ENCODE measurements at places on chromosomes 2 and 18.

- peak; percentile 37 for DNase-seq
Measured at GRCh38 chr18:62683935-62684334, 31.4 kb upstream of the PHLPP1 start.

DNA sequence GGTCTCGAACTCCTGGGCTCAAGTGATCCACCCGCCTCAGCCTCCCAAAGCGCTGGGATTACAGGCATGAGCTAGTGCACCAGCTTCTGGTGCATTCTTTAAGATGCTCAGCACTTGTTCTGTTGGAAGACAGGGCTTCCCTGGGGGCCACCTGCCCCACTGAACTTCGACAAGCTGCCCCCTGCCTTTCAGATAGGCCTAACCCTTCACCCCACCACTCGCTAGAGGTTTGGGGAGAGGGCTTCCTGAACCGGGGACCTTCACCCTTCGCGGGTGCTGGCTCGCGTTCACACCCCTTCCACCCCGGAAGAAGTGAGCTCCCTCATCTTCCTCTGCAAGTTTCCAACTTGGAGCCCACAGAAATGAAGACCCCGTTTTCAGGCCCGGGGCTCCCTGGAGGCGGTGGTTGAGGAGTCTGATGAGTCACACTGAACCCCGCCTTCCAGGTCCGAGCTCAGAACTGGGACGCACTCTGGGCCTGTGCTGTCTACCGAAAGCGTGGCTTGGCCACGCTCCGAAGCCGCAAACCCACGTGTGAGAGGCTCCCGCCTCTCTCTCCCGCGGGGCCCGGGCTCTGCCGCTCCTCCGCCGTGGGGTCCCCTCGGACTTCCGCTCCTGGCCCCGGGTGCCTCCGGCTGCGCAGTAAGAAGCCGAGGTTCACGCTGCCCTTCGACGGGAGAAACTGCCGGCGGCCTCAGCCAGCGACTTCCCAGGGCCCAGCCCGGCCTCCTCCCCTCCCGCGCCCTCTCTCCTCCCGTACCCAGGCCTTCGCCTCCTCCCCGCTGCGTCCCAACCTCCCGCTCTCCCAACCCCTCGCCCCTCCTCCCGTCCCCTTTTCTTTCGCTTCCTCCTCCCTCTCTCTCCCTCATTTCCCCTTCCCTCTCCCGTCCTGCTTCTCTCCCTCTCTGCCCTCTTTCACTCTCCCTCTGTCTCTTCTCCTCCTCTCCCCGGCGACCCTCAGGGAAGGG, 47.5 kb upstream of the SP3 start:
- no peak for DNase-seq

DNA sequence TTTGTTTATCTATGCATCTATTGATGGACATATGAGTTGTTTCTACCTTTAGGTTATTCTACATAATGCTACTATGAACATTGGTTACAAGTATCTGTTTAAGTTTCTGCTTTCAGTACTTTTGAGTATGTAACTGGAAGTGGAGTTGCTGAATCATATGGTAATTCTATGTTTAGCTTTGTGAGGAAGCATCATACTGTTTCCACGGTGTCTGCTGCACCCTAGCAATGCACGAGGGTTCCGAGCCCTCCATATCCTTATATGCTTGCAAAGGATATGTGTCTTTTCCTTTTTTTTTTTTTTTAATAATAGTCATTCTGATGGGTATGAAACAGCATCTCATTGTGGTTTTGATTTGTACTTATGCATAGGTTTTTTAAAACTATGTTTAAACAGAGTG, 83.7 kb downstream of the FMNL2 start:
- DNase-seq = peak; percentile 74

DNA sequence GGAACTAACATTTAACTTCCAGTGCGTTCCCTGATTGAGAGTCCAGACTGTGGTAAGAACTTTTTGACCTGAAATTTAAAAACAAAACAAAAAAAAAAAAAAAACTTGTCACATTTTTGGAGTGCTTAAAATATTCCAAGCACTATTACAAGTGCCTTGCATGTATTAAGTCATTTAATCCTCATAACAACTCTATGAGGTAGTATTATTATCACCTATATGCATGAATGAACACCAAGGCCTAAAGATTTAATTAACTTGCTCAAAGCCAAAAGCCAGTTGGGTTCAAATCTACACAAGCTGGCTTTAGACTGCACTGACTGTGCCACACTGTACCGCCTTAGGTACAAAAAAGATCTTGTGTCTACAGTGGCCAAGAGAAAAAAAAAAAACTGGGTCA, 35.2 kb downstream of the METTL4 start:
- DNase-seq = no peak

DNA sequence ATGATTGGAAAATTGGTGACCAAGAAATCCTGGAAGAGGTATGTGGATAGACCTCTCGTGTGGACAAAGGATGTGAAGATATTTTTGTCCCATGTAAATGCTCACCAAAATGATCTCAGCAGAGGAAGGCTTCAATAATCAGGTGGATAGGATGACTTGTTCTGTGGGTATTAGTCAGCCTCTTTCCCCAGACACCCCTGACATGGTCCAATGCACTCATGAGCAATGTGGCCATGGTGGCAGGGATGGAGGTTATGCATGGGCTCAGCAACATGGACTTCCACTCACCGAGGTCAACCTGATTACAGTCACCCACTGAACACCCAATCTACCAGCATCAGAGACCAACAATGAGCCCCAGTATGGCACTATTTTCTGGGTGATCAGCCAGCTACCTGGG, 20.2 kb downstream of the CHRNA1 start:
- DNase-seq = no peak

DNA sequence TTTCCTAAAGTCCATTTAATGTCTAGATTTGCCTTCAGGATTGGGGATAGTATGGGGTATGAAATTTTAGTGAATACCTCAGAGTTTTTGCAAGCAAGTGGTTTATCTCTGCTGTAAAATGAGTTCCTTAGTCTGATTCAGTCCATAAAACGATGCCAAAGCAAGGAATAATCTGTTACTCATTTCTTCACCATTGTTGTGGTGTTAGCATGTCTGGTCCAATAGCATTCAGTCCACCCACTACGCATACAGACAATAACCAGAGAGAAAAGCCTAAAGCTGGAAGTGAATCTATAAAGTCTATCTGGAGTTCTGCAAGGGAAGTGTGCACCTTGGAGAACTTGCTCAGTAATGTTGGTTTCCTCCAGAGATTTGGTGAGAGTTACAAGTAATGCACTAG, 12.9 kb upstream of the DPP4 start:
- no peak for DNase-seq

GRCh38 chr2:11357428-11357972, 13.1 kb upstream of the ROCK2 start:
- DNase-seq = no peak

DNA sequence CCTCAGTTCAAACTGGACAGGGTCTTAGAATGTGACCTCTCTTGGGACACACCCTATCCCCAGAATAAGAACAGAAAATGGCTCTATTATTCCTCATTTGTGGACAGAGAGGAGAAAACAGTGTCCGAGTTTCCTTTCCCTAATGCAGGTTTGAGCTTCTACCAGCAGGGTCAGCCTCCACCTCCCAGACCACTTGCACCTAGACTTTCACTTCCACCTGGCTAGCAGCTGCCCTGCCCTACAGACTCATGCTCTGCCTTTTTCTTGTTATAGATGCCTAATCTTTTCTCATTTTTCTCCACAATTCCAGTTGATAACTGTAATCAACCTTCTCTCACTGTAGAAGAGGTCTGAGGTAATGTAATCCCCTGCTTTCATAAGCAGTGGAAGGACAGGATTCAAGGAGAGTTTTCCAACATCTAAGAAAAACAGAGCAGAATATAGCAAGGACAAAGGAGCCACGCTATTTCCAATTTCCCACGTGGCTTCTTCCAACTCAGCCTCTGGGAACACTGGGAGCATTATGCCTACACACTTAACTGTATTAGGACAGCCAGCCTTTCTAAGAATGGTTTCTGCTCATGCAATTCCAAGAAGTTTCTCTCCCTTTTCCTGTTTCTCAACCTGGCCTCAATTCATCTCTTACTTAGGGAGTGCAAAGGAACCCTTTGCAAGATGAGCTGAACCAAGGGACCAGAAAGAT, 239.8 kb downstream of the BCL11A start:
- DNase-seq = no peak

- DNase-seq = no peak
Measured at GRCh38 chr2:151056870-151057269, 204.8 kb downstream of the RBM43 start.

DNA sequence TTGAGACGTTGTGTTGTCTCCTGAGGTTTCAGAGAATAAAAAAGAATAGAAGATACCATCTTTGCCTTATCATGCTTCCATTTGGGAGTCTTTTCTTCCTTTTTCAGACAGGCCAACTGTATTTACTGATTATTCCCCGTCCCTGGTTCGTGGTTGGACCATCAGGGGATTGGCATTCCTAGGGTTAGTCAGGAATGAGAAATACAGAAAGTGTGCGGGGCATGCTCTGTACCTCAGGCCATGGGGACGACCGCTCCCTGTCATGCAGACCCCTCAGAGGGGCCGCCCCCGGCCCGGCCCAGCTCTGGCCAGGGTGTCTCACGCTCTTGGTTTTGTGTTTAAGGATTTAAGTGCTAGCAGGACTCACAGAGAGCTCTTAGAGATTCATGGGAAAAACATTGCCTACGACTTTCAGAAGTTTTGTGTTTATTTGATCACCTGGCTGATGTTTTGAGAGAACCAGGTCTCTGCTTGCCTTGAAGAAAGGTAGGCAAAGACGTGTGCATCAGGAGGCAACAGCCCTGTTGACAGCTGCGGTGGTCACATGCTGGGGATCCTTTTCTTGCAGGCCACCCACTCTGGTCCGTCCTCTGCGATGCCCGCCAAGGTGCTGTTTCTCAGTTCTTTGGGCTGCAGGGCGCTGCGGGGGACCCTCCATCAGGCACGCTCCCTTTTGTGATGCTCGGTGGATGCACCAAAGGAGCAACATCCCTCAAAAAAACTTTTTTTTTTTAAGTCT, 317.8 kb downstream of the AGAP1 start:
- DNase-seq = no peak

DNA sequence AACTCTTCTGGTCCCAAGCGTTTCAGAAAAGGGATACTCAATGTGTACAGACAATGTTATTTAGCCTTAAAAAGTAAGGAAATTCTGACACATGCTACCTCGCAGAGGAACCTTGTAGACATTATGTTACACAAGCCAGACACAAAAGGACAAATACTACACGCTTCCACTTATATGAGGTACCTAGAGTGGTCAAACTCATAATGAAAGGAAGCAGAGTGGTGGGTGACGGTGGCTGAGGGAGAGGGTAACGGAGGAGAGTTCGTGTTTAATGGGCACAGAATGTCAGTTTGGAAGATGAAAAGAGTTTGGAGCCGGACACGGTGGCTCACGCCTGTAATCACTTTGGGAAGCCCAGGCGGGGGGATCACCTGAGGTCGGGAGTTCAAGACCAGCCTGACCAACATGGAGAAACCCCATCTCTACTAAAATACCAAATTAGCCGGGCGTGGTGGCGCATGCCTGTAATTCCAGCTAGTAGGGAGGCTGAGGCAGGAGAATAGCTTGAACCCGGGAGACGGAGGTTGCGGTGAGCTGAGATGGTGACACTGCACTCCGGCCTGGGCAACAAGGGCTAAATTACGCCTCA, 1.4 kb downstream of the MCM6 start:
- no peak for DNase-seq

DNA sequence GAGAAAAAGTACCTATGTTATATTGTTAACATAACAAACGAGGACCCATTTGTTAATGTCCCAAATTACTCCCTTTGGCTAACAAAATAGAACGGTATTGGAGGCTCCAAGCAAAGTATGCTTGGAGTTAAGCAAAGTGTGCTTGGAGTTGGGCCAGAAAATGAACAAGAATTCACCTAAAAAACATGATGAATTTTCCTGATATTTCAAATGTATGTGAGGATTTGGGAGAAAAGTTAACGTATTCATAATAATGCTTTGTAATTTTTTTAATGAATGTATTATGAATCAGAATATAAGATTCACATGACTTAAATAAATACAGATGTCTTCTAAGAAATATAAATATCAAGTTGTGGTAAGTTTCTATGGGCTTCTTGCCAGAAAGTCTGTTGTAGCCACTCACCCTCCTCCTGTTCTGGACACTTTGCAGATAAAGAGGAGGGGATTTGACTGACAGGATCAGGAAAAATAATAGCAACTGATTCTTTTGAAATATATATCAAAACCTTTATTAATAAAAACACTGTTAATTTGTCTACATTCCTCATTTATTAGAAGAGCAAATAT, 423.7 kb upstream of the MMADHC start:
- DNase-seq = no peak

- no peak for DNase-seq
Measured at GRCh38 chr2:234420408-234420807, 76.5 kb downstream of the ARL4C start.

GRCh38 chr18:50506362-50506761, 53.5 kb upstream of the MAPK4 start:
- DNase-seq = no peak

DNA sequence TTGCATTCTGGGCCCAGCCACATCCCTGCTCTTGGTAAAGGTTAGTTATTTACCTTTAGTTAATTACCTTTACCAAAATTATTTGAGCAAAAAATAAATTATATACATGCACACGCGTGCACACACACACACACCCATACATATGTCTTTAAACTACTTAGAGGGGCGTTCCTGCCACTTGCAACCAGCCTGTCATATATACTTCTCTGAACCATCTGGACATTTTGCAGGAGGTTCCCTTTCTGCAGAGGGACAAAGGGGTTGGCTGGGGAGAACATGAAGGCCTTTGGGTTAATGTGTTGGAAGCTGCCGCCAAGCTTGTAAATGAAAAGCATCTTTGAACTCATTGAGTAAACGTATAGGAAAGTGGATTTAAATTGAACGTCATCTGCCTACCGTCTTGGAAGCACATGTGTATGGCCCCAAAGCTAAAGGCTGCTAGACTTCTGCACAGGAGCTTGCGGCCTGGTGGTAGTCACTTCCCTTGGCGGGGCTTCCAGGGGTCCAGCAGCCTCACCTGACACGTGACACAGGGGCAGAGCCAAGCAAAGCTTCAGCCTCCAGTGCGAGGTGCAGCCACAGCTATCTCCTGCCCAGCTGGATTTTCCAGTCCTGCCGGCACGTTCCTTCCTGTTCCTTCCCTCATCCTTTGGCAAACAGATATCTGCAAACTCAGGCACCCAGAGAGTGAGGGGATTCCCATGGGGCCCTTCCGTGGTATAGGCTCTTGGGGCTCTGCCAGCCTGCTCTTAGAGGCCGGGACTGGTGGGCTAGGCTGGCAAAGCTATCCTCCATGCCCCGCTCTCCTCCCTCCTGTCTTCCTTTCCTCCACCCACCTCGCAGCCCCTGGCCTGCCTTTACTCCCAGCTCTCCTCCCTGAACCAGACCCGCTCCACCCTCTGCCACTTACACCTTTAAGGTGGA, 46.1 kb downstream of the SERTAD2 start:
- no peak for DNase-seq

GRCh38 chr18:25503567-25504081, 151.7 kb upstream of the ZNF521 start:
- peak; percentile 85 for DNase-seq

DNA sequence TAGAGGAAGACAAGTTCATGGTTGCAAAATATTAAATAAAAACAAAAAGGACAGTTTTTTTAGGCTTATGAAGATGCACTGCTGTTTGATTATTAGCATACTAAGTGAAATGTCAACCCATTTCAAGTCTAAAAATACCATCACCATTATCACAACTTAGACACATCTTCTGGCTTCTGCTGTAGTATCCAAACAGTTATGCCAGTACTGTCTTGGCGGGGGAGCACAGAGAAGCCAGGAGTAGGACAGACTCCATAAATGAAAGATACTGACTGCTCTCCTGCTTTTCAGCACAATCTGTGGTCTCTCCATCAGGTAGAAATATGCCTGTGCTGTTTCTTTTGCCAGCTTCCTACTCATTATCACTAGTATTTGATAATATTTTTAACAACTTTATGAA, 179.2 kb upstream of the DSEL start:
- DNase-seq = no peak

- no peak for DNase-seq
Measured at GRCh38 chr18:79560042-79560860, 119.4 kb upstream of the CTDP1 start.
